Stimulated activated CD4-positive, alpha-beta T cell treated with anti-CD3 and anti-CD28 coated beads, TNF-alpha, amount 100 ng/mL, for 4 hours (primary cell): ENCODE measurements at places on chromosomes 6 and 20.
A peak's percentile ranks its signal among the peaks of the same experiment; 100 is the strongest.

DNA sequence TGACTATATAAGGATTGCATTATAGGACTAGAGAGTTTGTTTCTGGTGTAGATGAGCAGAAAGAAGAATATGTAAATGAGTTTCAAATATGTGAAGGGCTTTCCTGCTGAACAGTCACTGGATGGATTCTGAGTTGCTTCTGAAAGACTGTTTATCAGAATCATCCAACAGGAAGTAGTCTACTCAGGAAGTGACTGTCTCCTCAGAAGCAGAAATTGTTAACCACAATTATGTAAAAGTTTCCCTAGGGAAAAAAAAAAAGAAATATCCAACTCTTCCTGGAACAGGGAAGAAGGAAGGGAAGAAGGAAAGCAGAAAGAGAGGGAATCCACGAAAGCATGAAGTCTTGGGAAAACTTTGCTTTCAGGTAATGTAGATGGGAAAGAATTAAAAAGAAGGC, 138.9 kb downstream of the TENT5A start:
- DNase-seq = no peak

- DNase-seq = no peak
These were observed 34.0 kb downstream of the ZBTB9 start for GRCh38 chr6:33488339-33488738.

DNA sequence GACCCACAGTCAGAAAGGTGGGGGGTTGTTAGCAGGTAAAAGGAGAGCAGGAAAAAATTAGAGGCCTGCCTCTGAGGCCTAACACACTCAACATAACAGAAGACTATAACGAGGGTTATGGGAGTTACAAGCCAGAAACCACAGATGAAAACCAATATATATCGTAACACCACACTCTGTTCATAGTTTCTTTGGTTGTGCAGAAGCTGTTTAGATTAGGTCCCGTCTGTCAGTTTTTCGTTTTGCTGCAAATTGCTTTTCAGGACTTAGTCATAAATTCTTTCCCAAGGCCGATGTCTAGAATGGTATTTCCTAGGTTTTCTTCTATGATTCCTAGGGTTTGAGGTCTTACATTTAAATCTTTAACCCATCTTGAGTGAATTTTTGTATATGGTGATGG, 3.7 kb upstream of the MAP3K5 start:
- no peak for DNase-seq

DNA sequence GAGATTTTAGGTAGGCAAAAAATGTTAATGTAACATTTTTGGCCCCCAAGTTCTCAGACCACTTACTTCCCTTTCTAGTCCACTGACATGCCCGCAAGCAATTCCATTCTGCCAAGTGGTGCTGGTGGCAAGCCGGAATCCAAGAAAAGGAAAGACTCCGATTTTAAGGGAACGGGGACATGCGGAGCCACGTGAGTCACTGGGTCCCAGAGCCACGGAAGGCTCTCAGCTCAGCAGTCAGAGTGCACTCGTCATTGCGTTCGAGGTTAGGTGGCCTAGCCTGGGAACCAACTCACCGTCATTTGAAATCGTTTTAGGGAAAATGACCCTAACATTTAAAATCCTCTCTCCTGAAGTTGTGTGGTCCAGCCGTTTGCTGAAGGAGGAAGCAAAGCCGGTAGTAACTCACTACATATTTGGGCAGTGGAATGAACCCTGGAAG, 711 bp upstream of the SIRT5 start:
- peak; percentile 3 for DNase-seq

GRCh38 chr6:43506667-43507471, 3.3 kb downstream of the LRRC73 start:
- DNase-seq = peak; percentile 59

DNA sequence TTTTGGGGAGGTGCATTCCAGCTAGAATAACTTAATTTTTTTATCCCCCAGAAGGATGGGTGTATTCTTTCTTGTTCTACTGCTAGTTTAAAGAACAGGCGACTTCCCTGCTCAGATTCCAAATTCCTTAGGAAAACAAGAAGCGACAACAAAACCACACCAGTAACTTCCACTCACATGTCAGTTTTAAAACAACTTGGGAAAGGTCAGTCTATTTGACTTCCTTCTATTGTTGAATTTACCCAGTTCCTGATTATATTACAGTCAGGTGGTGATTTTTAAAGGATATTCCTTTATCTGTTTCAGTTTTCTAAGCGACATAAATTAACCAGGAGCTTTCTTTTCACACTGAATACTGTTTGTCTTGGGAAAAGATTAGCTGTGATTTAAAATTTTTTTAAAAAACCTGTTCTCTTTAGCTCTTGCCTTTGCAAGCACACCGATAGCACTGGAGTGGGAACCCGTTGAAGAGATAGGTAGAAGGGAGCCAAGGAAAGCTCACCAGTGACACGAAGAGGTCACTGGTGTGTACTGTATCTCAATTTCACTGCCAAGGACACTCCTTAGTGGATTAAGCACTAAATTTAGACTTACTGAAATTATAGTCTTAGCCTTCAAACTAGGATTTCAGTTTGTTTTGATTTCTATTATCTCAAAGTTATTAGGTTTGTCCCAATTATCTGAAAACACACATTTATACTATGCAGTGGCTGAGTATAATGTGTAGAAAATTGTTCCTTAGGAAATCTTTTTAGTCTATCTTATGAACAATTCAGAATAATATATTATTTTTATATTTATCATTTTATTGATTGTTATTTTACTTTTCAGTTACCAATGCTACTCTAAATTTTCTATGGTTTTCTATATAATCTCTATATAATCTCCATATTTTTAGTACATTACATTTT, 22.3 kb downstream of the MARCKS start:
- no peak for DNase-seq

GRCh38 chr20:34458631-34459030, 57.6 kb upstream of the DYNLRB1 start:
- no peak for DNase-seq

DNA sequence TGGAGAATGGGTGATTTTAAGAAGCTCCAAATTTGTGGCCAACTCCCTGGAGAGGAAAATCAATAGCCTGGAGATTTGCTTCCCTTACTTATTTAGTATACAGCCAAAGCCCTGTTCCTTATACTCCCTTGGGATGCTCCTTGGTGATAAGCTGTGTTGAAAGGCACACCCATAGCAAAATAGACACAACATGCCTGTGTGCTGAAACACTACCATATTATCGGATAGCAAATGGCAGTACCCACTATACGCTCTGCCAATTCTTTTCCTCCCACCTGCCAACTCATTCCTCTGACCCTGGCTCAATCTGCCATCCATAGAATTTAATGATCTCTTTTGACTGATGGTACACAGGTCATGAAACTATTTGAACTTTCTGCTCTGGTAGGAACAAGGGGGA, 98.2 kb downstream of the CLIC5 start:
- DNase-seq = no peak

DNA sequence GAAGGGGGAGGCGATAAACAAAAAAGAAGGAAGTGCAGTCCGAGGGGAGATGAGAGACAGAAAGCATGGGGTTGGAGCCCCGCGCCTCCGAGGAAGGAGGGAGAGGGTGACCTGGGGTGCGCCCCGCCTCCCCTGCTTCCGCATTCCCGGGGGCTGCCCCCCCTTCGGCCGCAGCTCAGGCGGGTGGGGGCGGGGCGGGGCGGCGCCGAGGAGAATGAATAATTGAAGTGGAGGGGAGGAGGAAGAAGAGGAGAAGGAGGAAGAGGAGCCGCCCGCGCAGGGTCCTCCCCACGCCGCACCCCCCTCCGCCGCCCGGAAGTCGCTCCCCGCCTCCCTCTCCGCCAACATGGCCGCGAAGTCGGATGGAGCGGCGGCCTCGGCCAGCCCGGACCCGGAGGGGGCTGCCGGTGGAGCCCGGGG, at the start of gene XKR7:
Gene XKR7 (plus strand): TSS at position 322 of the 420 bp plus-strand sequence. CDS start 25 bp downstream, at position 347.
- no peak for DNase-seq

DNA sequence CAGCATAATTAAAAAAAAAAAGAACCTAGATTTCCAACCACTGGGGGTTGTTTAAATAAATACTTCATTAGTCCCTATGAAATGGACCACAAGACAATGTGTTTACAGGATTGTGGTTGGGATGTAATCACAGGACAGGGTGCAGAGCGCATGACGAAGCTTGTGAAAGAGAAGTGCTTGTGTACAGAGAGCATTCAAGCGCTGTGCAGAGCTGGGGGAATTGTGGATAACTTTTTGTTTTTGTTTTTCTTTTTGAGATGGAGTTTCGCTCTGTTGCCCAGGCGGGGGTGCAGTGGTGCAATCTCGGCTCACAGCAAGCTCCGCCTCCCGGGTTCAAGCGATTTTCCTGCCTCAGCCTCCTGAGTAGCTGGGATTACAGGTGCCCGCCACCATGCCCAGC, 22.3 kb downstream of the LAMA5 start:
- no peak for DNase-seq

DNA sequence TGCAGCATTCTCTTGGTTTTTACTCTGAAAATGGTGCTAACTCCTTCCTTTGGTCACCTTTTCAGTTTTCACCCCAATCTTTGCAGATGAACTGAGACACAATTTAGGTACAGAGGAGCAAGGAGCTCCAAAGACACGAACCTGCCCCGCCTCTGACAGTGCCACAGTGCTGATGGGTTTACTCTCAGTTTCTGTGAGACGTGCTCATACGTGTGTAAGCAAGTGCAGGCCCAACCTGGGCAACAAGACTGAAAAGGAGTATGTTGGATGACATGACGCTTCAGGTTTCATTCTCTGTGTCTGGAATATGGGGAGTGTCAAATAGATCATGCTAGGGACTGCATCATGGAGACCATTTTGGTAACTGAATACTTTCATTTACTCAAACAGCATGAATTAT, 334.3 kb upstream of the QKI start:
- DNase-seq = no peak

DNA sequence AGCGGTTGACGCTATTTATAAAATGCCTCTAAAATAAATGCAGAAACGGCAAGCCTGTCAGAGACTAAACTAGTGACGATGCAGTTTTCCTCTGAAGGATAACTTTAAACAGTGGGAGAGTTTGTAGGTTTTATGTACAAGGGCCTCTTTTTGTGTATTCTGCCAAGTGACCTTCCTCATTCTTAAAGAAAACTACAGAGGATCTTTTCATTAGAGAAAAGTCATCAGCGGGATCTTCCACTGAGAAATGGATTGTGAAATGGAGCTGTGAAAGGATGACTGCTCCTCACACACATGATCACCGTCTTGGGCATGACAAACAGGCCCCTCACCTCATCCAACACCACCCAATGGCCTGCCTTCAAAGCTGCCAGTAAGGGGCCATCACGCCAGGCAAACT, 89.0 kb upstream of the LYRM2 start:
- no peak for DNase-seq

GRCh38 chr6:133542056-133542821, 301.1 kb downstream of the EYA4 start:
- DNase-seq = no peak

DNA sequence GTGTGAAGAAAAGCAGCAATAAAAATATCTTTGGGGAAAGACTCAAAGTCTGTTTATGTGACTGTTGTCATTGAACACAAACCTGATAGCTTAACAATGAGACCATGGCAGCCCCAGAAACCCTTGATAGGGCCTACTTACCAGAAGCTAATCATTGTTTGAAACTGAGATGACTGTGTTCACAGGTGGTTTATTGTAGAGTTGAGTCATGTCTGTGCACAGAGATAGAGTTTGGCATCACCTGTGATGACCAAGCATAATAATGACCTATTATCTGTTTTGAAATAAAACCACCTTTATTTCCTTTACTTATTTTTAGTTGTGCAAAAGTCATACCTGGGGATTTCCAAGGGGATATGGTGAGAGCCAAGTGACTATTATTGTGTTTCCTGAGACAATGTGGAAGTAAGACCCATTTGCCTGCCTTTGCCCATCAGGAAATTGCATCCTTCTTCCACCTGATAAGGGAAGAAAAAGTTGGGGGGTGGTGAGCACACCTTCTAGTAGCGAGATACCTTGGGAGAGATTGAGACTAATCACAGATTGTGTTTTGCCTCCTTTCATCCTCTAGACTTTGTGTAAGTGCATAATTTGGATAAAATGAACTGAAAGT, 456.9 kb upstream of the JAG1 start:
- DNase-seq = no peak

DNA sequence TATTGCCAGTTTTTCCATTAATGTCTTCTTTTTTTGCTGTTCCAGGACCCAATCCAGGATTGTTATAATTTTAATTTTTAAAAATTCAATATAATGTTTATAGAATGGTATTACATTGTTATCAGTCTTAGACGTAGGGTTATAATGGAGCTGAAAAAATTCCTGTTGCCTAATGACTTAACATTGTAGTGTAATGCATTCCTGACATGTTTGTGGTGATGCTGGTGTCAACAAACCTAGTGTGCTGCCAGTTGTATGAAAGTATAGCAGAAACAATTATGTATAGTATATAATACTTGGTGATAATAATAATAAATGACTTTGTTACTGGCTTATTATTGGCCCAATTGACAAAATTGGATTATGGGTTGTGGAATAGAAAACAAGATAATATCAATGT, 30.4 kb downstream of the KIZ start:
- DNase-seq = no peak

- no peak for DNase-seq
These were observed 67.7 kb upstream of the ZFP64 start for GRCh38 chr20:52259295-52259694.

DNA sequence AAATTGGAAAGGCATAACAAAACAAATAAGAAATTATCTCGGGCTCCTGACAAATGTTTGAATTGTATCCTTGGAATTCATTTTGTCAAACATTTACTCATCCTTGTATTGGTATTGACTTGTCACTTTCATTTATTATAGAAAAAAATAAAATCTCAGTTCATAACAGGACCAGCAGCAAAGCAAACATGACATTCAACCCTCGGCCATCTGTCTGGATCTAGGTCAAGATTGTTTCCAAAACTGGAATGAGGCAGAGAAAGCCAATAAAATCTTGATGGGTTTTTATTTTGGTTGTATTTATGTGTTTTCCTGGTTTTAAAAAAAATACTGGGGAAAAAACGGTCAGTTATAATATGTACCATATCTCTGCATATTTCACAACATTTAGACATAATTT, 42.9 kb upstream of the FABP7 start:
- no peak for DNase-seq

DNA sequence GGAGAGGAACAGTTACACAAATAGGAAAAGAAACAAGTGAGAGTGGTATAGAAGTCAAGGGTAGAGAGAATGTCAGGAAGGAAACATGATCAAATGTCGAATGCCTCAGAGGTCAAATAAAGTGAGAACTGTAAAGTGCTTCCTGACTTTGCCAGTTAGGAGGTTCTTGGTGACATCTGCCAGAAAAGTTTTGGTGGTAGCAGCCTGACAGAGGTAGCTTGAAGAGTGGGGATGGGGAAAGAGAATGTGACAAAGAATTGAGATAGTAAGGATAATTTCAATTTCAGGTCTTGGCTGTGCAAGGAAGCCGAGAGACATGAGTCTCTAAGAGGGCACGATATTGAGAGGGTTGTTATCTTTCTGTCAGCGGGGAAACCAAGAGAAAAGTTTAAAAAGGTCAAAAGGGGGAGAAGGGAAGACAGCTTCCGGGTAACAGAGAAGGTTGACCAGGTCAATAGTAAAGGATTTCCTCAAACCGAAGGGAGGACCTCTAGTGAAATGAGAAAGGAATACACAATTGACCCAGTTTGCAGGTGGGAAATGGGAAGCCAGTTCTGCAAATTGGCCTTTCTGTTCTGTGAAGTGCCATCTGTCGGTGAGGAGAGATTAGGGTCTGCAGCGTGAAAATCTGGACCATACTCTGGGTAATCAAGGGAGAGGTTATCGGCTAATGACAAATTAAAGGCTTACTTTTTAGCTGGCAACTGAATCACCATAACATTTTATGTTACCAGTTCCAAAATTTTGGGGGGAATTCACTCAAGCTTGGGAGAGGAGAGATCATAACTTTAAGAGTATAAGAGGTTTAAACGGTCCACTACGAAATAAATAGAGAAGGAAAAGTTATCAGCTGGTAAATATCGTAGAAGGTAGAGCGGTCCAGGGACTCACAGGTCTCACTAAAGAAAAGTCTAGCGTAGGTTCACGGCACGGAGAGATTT, 973 bp upstream of the BRD2 start:
- no peak for DNase-seq
